Cortex of kidney (tissue), 1 donor: ENCODE measurements at places on chromosomes 5 and 9.

DNA sequence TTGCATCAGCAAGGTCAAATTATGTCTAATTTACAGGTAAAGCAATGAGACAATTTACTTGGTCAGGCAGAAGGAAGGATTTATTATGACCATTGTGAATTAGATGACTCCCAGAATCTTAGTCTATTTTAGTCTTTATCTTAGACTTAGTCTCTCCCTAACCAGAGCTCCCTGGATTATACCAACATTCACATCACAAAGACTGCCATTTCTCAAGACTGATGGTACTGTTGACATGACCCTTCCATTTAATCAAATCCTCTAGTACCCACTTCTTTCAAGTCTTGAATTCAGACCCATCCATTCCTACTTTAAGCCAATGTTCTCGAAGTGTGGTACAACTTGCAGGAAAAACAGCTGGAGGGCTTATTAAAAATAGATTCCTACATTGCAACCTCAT, 257.0 kb downstream of the EFNA5 start:
- no peak for DNase-seq

GRCh38 chr5:111926026-111926425, 169.0 kb upstream of the NREP start:
- no peak for DNase-seq

DNA sequence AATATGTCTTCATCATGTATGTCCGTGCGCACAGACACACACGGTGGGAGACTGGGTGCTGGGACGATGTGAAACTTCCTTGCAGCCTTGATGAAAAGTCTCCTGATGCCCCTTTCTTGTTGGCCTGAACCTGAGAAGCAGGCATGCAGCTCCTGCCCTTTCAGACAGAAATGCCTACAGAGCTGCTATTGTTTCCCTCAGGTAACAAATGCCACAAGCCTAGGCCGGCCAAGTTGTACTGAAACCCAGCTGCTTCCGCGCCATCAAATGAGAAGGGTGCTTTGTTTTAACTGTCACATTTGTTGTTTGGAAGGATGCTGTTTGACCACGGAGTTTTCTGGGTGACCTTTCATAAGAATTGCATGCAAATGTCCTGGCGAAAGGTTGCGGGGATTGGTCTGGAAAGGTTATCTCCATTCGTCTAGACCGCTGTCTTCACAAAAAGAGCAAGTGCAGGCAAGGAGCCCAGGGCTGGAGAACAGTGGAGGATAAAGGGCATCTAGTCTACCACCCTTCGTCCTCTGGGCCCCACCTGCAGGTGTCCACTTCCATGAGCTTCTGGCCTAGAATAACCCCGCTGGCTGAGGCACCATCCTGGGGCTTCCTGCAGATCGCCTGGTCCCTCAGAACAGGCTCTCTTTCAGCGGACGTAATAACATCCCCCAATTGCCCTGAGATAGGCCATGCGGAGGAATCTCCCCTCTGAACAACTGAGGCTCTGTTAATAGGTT, 197.2 kb downstream of the SEMA6A start:
- no peak for DNase-seq

- no peak for DNase-seq
Measured at GRCh38 chr5:92637247-92637646, 943.8 kb downstream of the NR2F1-AS1 start.

DNA sequence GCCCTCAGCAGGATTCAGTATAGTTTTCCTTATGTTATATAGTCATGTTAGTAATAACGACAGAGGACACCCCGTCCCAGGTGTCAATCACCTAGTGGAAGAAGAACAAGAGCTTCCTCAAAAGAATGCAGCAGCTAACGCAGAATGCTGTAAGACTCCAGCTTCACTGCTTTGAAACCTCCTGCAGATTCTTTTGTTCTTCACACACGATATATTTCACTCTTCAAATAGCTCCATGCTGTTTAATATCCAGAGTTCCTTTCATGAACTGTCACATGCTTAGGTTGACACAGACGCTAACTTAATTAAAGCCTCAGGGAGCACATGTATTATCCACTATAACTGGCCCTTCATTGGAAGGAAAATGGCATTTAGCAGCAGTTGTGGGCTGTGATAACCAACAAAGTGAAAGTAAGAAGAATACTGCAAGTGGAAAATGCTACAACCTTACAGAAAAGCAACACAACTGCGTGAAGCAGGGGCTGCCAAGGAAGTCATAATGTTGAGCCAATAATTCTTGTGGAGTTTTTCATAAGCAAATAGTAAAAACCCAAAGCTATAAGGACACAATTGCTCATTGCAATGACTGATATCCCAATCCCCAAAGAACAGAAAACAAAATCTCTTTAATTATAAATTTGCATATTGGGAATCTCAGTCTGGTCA, 387.5 kb downstream of the PLK2 start:
- no peak for DNase-seq

DNA sequence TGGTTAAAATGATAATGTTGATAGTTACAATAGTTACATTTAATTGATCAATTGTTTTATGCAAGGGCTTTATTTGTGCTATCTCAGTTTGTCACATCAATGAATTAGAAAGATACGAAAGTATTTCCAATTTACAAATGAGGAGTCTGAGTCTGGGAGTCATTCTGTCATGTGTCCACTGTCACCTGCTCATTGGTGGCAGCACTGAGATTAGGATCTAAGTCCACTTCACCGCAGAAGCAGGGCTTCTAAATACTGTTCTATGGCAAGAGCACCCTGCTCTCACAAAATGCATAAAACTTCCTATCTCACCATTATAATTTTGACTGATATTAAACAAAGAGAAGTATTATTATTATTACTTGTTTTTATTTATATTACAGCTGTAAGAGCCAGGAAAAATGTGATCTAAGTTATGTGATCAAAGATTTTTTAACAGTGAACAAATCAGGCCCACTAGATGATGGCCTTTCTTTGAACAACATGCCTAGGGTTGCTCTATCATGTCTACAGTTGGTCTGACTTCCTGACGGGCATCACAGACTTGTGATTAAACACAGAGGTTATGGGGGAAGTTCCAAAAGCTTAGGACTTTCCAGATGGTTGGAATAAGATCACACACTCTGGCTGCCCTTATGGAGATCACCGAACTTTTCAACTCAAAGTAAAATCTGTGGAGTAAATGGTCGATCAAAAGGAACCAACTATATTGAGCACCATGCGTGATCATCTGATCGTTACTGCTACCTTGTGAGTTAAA, 15.1 kb downstream of the TLR4 start:
- no peak for DNase-seq

DNA sequence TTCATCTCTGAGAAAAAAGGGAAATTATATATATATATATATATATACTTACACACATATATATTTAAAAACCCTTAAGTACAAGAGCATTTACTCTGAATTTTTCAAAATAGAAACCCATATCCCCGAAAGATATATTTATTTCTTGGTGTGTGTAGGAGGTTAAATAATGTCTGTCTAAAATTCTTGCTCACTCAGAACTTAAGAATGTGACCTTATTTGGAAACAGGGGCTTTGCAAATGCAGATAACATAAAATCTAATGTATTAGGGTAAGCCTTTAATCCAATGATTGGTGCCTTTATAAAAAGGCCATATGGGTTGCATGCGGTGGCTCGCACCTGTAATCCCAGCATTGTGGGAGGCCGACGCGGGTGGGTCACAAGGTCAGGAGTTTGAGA, 517.3 kb upstream of the TLE4 start:
- DNase-seq: no peak

- no peak for DNase-seq
Measured at GRCh38 chr5:159290741-159291140, 27.7 kb downstream of the UBLCP1 start.

GRCh38 chr9:98883276-98883675, 60.4 kb upstream of the COL15A1 start:
- DNase-seq: no peak

GRCh38 chr5:42718591-42718990, 38.0 kb upstream of the CCDC152 start:
- no peak for DNase-seq

DNA sequence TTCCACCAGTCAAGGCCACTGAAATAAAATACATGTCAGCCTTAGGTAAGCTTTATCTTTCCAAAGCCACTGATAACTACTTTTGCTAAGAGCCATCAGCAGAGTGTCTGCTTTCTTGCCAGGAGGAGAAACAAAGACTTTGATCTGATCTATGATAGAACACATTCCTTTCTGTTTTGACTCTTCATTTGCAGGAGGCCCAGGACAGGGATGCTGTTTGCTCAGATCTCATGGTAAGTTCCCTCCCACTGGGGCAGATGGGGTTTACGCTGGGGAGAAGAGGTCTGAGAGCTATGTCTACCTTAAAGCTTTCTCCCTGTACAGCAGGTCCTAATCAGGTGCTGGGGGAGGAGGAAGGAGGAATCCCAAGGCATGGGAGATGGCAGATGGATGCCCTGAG, 497.6 kb downstream of the NTRK2 start:
- no peak for DNase-seq

- no peak for DNase-seq
Measured at GRCh38 chr9:28832168-28832770, 1259.0 kb upstream of the C9orf72 start.

- DNase-seq: no peak
Measured at GRCh38 chr5:170885256-170885655, 23.4 kb downstream of the RANBP17 start.

GRCh38 chr5:15807871-15808270, 307.9 kb downstream of the FBXL7 start:
- no peak for DNase-seq

- DNase-seq: no peak
Measured at GRCh38 chr9:131658377-131659129, 81.3 kb downstream of the RAPGEF1 start.

DNA sequence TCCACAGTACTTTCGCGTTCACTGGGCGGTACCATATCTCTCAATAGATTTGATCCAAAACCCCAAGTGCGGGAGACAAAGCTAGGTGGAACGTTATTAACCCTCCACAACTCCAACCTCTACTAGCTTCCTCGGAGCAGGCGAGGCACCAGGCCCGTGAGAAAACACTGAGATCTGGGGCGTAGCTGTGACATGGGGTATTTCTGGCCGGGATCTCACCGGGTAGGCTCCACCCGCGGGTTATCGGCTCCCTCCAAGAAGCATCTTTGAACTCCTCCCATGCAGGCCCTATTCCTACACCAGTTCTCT, 350 bp upstream of the SLC25A46 start:
- no peak for DNase-seq

DNA sequence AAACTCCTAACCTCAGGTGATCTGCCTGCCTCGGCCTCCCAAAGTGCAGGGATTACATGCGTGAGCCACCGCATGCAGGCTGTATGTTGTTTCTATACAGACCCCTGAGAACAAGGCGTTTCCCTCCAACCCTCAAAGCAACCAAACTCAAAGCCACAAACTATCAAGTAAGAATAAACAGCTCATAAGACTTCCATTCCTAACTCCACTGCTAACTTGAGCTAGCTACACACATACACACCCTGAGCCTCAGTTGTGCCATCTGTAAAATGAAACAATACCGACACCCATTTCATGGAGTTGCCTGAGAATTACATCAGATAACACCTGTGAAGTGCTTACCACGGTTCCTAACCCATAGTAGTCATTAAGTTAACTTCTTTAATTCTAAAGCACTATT, 70.8 kb downstream of the SERINC5 start:
- no peak for DNase-seq

- DNase-seq: no peak
Measured at GRCh38 chr5:74199436-74200210, 440.9 kb downstream of the ENC1 start.

DNA sequence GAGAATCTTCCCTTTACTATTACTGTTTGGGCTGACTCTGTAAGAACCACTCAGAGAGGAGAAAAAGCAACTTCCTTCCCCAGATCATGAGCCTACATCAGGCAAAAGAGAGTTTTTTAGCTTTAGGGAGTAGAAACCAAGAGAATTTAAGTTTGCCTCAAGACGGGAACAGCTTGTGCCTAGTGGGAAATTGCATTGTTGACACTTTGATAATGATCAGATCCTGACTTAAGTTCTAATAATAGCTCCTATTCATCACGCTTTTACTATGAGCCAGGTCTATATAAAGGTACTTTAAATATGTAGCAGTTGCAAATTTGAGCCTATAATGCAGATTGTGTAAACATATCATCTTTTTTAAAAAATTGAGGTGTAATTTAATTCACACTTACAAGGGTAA, 298.2 kb downstream of the MAN2A1 start:
- DNase-seq: no peak

GRCh38 chr9:22158271-22158670, 149.2 kb upstream of the CDKN2B start:
- no peak for DNase-seq

- DNase-seq: no peak
Measured at GRCh38 chr9:107487521-107488374, 1.8 kb downstream of the KLF4 start.

- no peak for DNase-seq
Measured at GRCh38 chr5:6724321-6724929, 11.2 kb downstream of the TENT4A start.

- no peak for DNase-seq
Measured at GRCh38 chr5:1748845-1749244, 50.8 kb downstream of the MRPL36 start.

DNA sequence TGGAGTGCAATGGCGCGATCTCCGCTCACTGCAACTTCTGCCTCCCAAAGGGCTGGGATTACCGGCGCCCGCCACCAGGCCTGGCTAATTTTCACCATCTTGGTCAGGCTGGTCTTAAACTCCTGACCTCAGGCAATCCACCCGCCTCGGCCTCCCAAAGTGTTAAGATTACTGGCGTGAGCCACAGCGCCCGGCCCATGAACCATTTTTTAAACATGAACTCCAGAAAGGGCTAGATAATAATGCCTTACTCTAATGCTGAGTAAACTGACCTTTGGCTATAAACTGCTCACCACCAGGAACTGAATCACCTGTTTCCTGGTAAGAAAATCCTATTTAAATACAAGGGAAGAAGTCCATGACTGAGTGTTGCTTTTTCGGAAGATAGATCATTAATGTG, 23.2 kb upstream of the DAB2 start:
- no peak for DNase-seq

DNA sequence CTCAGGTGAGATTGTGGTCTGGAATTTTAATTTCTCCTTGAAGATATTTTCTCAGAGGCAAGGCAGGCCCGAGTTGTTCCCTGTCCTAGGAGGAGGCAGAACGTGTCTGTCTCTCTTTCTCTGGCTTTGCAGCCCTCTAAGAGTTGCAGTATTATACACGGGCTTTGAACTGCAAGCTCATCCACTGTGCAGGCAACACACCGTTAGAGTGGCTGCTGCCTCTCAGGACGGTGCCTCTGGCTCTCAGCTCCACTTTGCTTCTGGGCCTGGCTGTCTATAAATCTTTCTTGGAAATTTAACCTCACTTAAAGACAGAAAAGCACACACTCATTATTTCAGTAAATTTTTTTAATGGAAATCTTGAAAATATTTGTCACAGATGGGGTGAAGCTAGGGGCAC, 170.1 kb upstream of the ADCY2 start:
- DNase-seq: no peak

GRCh38 chr5:143541943-143542797, 138.7 kb upstream of the NR3C1 start:
- no peak for DNase-seq
